ENCODE measurements at places on chromosomes 13 and 19.

GRCh38 chr13:102856557-102856956 is 10.7 kb downstream of the ERCC5 start:
- DNase-seq = no peak

GRCh38 chr13:44470638-44471562 is 97.3 kb downstream of the SERP2 start:
- DNase-seq = peak; percentile 35

GRCh38 chr13:83731113-83731512 is 151.2 kb downstream of the SLITRK1 start:
- DNase-seq = no peak

GRCh38 chr13:105997581-105998550 is 537.6 kb downstream of the EFNB2 start:
- no peak for DNase-seq

- DNase-seq = no peak
Measured at GRCh38 chr19:40521276-40521675, 54.5 kb downstream of the SPTBN4 start.

DNA sequence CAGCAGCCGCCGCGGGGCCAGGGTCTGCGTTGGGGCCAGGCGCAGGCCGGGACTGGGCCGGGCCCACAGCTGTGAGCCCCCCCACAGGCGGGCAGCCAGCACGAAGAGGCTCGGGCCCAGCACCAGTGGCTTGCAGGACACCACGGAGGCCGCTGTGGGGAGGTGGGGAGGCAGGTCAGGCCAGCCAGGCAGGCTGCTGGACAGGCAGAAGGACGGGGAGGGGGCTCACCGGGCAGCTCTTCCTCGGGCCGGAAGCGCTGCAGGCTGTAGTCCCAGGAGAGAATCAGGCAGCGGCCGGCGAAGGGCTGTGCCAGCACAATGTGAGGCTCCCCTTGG is 8.3 kb downstream of the LGI4 start:
- no peak for DNase-seq

- DNase-seq = no peak
Measured at GRCh38 chr13:44374348-44374712, 706 bp downstream of the SERP2 start.

DNA sequence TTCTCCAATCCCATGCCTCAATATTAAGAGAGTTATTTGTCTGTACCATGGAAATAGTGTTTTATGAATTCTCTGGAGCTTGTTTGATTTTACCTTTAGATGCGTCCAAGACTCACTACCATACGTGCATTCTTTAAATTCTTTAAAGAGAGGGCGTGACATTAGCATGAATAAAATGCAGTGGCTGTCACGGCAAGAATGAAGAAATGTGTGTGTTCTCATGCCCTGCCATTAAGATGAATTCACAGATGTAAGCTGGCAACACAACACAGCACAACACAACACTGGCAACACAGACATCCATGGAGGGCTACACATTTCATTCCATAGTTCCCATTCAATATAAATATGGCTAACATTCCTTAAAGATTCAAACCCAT is 213.4 kb downstream of the ENOX1 start:
- DNase-seq = no peak

GRCh38 chr19:11461453-11461852 is 19.4 kb downstream of the ELAVL3 start:
- no peak for DNase-seq

DNA sequence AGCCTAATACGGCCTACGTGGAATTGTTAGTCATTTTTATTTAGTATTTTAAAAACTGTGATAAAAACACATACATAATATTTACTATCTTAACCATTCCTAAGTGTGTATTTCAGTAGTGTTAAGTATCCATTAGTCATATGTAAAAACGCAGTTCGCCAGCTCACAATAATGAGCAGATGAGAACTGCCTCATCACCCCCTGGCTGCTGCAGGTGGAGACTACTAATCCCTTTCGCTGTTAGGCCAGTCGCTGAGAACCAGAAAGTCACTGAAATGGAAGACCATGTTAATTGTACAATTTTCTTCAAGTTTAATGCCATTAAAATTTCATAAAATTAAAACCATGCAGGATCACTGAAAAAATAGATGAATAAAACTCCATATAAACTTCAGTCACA is 1.6 kb downstream of the ESD start:
- DNase-seq = no peak

DNA sequence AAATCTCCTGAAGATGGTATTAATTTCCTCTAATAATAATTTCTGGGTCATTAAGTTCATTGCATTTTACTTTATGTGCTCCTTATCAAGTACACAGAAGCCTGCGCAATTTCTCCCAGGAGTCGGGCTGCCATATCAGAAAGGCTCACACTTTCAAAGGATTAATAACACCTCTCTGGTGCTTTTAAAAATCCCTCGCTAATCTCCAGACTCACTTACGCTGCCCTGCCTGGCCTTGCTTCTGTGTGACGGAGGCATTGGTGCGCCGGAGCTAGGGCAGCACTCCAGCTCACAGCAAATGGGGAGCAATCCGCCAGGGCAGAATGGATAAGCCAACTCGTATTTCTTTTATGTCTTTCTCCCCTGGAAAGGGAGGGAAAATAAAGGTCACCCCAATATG is 300.8 kb downstream of the EFNB2 start:
- DNase-seq = no peak

GRCh38 chr13:95579303-95579702 is 26.8 kb downstream of the CLDN10 start:
- no peak for DNase-seq

DNA sequence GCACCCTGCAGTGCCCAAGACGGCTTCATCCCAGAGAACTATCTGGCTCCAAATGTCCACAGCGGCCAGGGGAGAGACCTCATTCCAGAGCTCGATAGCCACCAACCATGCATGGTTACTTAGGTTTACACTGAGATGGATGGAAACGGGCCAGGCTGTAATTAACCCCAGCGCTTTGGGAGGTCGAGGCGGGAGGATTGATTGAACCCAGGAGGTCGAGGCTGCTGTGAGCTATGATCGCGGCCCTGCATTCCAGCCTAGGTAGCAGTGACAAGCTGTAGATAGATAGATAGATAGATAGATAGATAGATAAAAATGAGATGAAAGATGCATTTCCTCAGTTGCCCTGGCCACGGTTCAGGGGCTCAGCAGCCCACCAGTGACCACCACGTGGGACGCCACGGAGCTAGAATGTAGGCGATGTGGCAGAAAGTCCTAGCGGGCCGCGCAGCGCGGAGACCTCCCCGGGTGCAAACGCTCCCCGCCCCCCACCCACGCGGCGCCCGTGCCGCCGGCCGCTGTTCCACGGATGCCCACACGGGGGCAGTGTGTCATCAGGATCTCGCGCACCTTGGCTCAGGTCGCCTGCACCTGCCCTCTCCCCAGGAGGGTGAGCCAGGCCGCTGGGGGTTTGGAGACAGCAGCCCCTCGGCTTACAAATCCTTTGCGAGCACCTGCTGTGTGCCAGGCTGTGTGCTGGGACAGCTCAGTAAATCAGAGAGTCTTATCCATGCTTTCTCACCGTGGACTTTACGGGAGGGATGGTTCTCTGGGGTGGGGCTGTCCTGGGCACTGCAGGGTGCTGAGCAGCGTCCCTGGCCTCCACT is 13.5 kb upstream of the TLE5 start:
- DNase-seq = no peak

DNA sequence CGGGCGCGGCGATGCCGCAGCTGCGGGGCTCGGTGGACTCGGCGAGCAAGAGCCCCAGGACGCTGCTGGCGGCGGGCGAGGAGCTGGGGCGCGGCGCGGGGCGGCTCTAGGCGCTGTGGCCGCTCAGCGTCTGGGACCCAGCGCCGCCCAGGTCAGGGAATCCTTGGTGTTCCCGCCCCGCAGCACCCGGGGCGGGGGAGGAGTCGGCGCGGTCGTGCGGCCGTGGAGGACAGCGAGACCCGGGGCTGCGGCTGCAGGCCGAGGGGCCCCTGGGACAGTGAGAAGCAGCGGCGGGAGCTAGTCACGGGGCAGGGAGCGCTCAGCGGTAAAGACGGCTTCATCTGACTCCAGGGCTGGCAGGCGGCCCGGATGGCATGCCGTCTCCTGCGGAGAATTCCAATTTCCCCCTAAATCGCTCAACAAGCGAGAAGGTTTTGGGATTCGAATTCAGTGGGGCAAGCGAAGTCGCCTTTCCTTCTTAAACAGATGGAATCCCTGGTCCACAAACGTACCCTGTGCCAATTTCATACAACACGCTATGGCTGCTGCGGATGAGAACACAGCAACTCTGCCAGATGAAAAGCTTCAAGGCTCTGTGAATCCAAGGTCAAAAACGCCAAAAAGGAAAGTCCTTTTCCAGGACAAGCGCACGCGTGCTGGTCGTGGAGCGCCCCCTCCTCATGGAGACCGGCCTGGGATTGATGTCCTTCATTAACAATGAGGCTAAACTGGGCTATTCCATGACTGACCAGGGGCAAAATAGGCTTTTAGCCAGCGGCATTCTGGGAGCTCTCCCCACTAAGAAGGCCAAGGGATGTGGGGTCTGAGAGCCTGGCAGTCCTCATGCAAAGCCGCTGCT is 4.2 kb upstream of the ZSCAN4 start:
- DNase-seq = no peak

- no peak for DNase-seq
Measured at GRCh38 chr19:6676288-6676687, 6.3 kb upstream of the TNFSF14 start.

GRCh38 chr19:3178377-3178972 is at the start of gene S1PR4:
Gene S1PR4, plus strand, starts transcription at chr19:3178769. Its CDS starts 24 bp downstream, at chr19:3178793.
- DNase-seq = no peak

GRCh38 chr13:96779691-96780090 is 214.6 kb downstream of the OXGR1 start:
- DNase-seq = no peak

GRCh38 chr19:6728346-6728745 is 7.9 kb upstream of the C3 start:
- no peak for DNase-seq

DNA sequence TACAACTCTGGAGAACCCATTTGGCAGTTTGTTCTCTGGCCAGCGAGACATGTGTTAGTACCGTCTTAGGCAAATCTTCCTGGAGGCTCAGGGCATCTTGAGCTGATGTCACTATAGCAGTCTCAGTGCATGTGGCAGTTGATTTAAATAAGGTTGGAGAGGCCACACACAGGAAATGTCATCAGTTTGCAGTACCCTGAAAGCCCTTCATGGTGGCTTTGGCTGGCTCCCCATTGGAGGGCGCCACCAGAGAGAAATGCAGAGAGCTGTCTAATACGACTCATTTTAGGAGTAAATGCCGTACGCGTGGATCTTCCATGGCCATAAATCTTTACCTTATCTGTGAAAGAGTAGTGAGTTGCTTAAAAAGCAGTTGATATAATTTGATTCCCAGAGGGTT is 163.1 kb downstream of the STK24 start:
- DNase-seq = no peak

- no peak for DNase-seq
Measured at GRCh38 chr13:38577048-38577447, 109.8 kb upstream of the FREM2 start.

DNA sequence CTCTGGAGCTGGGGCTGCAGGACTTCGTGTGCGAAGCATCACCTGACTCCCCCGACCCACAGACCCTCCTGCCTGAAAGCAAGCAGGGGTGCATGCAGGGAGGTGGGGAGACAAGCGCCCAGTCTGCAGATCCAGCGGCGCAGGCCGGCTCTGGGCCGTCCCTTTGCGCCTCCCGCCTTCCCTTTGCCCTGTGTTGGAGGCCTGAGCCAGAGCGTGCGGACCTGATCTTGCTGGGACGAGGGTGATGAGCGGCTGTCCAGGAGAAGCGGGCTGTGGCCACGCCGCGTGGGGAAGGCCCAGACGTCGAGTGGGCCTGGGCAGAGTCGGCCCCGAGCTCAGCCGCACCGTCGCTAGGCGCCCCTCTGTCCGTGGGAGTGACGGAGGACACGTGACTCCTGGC is 5.3 kb upstream of the GRTP1 start:
- no peak for DNase-seq

GRCh38 chr13:114152831-114153371 is 20.5 kb upstream of the RASA3 start:
- no peak for DNase-seq

DNA sequence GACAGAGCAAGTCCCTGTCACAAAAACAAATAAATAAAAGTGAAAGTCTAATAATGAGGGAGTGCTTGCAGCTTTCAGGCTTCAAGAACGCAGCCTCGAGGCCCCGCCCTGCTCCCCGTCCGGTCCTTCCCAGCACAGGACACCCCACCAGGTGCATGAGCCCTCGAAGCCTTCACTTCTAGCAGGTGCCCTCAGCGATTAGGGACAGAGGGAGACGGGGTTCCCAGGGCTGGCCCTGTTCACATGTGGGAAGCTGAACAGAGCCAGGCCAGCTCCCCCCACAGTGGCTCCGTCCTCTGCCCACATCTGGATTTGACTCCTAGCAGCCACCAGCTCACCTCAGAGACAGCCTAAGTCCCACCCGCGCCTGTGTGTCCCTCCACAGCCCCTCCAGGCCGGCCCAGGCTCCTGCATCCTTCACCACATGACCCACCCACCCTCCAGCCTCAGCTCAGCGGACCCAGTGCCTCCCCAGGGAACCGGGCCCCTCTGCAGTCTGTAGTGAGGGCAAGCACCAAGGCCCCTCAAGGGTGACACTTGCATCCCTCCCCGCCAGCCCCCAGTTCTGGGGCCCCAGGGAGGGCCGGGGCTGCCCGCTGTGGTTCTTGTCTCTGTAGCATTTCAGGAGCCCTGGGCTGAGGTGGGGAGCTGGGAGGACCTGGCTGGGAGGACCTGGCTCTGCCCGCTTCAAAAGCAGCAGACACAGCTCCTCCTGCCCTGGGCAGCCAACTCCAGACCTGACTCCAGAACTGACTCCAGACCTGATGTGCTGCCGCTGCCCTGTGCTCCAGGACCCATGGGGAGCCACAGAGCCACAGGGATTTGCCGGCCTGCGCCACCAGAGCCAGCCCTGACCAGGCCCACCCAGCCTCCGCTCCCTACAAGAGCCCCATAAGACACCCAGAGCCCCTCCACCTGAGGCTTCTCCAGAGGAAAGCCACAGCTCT is 27.2 kb downstream of the GPX4 start:
- DNase-seq = no peak

DNA sequence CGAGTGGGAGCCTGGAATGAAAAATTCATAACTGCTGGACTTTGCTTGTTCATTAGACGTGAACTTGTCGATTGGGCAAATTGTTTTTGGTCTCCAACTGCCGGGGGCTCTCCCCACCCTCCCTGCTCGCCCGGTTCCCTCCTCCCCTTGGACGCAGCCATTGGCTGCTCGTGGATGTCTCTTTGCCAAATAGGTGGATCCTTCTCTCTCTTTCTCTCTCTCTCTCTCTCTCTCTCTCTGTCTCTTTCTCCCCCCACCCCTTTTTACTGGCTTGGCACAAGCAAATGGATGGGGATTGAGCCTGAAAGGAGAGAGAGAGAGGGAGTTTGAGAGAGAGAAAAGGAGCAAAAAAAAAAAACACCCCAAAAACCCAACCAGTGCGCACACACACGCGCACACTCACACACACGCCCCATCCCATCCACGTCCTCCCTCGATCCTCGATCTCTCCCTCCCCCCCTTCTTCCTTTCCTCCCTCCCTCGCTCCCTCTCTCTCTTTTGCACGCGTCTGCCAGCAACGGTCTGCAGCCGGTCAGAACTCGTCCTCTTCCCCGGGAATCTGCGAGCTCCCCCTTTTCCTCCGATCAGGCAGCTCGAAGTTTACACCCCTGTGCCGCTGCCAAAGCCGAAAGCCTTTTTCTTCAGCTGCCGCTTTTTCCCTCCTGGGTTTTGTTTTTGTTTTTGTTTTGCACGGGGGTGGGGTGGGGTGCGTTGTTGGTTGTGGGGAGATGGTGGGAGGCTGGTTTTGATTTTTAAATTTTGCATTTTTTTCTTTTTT is 27.8 kb downstream of the NFIX start:
- no peak for DNase-seq

Data from HCT116 (cell line).